ENCODE measurements at places on chromosomes 16 and 17. TPM values are rescaled to one million over a fixed set of nuclear protein-coding genes. Genes with fewer than 3 reads are reported as not detected.

DNA sequence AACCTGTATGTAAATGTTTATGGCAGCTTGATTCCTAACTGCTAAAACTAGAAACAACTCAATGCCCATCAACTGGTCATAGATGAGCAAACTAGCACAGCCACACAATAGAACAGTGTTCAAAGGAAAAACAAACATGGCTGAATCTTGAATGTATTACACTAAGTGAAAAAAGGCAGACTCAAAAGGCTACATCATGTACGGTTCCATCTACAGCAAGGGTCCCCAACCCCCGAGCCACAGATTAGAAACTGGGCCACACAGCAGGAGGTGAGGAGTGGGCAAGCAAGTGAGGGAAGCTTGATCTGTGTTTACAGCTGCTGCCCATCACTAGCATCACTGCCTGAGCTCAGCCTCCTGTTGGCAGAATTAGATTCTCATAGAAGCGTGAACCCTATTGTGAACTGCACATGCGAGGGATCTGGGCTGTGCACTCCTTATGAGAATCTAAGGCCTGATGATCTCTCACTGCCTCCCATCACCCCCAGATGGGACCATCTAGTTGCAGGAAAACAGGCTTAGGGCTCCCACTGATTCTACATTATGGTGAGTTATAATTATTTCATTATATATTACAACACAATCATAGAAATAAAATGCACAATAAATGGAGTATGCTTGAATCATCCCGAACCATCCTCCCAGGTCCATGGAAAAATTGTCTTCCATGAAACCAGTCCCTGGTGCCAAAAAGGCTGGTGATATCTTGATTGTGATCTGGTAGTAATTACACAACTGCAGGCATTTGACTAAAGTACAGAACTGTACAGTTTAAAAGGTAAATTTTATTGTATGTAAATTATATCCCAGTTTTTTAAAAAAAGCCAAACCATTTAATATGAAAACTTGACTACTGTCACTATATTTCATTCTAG is 7.7 kb downstream of the CEP20 start:
- no peak for DNase-seq

TXNL4B gene
- total RNA-seq: 14.2 TPM

TENT4B gene
- 12.4 TPM for total RNA-seq

DNA sequence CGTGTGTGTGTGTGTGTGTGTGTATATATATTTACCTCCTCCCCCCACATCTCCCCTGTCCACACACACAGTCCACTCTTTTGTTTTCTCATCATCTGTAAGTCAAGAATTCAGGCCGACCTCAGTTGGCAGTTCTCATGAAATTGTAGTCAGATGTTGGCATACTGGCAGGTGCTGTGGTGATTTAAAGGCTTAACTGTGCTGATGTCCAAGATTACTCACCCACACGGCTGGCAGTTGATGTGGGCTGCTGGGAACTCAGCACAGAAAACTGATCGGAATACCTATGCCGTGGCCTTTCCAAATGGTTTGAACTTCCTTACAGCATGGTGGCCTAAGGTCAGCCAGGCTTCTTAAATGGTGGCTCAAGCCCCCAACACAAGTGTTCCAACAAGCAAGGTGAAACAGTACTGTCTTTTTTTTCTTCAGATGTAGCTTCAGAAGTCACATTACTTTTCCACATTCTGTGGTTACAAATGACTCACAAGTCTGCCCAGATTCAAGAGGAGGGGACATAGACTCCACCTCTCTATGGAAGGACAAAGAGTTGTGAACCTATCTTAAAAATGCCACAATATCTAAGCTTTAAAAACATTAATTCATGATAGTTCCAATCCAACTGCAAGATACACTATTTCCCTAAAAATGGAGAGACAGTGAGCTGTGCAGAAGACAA is 198.5 kb upstream of the HS3ST4 start:
- DNase-seq: no peak

DNA sequence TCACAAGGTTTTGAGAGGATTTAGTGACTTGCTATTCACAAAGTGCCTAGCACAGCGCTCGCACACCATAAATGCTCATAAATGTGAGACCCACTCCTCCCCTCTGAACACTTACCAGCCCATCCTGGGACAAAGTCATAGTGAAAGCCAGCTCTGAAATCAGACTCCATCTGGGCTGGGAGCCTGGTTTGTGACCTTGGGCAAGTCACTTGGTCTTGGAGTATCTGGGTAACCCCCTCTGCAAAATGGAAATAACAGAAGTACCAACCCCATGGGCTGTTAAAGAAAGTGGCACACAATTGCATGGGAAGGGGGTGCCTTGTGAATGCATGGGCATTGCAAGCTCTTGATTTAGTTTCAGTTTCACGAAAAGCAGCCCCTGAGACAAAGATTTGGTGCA is 104.7 kb upstream of the CDH5 start:
- no peak for DNase-seq

- DNase-seq: no peak
These were observed 19.8 kb upstream of the ANKRD40CL start for GRCh38 chr17:50787106-50787505.

DNA sequence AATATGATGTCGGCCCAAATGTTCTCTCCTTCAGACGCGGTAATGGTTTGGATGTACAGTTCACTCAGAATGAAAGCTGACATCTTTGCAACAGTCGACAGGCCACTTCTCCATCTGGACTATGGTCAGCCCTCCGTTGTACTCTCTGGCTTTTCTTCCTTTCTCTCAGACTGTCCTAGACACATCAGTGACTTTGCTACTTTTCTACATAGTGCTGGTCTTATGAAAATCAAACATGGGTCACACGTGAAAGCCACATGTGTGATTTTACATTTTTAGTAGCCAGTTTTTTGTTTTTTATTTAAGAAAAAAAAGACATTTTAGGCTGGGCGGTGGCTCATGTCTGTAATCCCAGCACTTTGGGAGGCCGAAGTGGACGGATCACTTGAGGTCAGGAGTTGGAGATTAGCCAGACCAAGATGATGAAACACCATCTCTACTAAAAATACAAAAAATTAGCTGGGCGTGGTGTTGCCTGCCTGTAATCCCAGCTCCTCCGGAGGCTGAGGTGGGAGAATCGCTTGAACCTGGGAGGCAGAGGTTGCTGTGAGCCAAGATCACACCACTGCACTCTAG is 644.1 kb downstream of the KCNJ2 start:
- DNase-seq: no peak

OTOP2 gene
- not detected for total RNA-seq

TNFRSF13B gene
- 0.61 TPM for total RNA-seq

COX6A2 gene
- total RNA-seq: not detected

DNA sequence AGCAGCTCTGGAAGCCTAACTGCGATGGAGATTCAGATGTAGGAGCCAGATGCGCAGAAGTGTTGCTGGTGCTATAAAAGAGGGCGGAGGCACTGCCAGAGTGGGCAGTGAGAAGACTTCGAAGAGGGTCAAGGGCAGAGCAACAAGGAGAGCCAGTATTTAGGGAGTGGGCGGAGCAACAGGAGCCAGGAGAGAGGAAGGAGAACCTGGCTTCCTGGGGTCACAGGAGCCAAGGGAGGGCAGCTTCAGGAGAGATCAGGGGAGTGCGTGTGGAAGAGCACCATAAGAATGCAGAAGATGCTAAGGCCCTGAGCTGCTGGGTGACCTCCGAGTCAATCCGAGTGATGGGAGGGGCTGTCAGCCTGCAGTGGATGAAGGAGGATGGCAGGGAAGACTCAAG is 14.4 kb upstream of the MRPS23 start:
- no peak for DNase-seq

CCL2 gene
- 80.8 TPM for total RNA-seq

CLDN6 gene
- 0.92 TPM for total RNA-seq

DNA sequence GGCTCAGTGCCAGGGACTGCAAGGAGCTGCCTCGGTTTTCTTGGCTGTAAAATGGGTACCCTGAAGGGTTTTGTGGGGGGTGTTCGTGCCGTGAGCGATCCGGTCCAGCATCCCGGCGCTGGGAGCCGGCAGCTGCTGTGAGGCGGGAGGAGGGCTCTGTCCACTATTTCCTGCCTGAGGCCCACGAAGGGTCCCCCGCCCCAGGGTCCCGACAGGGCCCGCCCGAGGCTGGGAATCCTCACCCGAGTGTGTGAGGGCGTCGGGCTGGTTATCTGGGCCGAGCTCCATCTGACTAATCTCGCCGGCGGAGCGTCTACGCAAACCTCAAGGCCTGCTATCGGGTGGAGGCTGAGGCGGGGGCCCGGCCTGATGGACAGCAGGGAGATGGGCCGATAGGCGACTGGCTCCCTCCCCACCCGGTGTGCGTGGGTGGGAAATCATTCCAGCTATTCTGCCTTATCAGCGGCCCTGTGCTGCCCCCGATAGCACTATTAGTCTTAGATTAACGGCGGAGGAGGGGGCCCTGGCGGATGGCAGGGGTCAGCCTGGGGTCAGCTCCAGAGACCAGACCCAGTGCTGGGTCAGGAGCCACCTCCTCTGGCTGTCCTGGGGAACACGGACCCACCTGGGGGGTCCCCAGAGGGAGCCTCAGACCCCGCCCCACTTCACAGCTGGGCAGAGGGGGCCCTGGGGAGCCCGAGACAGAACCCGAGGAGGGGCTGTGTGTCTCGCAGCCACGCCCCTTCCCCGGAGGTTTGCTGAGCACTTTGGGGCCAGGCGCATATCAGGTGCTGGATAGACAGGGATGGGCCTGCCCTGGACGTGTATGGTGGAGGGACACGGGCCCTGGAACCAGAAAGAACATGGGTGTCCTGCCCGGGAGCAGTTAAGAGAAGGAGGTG is 44.7 kb downstream of the ZFPM1 start:
- peak; percentile 41 for DNase-seq

- no peak for DNase-seq
These were observed 80.2 kb upstream of the CIBAR2 start for GRCh38 chr16:85192238-85193114.

CCL8 gene
- total RNA-seq: 0.26 TPM

DNA sequence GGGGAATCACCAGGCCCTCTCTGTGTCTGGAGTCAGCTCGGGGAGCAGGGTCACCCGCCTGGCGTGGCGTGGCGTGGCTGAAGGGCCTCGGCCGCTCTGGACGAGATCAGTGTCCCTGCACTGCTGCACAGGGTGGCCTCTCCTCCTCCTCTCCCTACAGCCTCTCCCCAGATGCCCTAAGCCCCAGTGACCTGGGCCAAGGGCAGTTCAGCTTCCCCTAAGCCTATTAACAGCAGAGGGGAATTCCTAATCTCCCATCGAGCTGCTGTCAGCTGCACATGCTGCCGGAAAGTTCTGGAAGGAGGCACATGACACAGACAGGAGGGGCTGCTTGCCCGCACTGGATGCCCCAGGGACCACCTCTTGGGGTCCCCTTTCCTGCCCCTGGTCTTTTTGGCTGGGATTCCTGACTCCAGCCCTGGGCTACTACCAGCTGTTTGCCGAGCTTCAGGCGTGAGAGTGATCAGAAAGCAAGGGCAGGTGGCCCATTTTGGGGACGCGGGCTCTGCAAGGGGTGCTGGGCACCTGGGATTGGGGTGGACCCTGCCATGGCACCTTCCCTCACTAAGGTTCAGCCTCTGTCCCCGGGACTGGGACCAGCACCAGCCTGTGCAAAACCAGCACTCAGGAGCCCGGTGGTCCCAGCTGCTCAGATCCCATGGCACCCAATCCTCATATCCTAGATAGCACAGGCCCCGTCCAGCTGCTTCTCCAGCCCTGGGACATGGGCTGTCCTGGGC is 794 bp downstream of the PDE6G start:
- DNase-seq: no peak

- no peak for DNase-seq
These were observed 31.9 kb downstream of the CDK5R1 start for GRCh38 chr17:32518646-32519227.

- DNase-seq: no peak
These were observed 13.9 kb downstream of the RECQL5 start for GRCh38 chr17:75652934-75653549.

GRCh38 chr16:26442321-26442720 is 624.4 kb upstream of the C16orf82 start:
- no peak for DNase-seq

GRCh38 chr17:6352801-6353560 is 81.9 kb downstream of the AIPL1 start:
- no peak for DNase-seq

DNA sequence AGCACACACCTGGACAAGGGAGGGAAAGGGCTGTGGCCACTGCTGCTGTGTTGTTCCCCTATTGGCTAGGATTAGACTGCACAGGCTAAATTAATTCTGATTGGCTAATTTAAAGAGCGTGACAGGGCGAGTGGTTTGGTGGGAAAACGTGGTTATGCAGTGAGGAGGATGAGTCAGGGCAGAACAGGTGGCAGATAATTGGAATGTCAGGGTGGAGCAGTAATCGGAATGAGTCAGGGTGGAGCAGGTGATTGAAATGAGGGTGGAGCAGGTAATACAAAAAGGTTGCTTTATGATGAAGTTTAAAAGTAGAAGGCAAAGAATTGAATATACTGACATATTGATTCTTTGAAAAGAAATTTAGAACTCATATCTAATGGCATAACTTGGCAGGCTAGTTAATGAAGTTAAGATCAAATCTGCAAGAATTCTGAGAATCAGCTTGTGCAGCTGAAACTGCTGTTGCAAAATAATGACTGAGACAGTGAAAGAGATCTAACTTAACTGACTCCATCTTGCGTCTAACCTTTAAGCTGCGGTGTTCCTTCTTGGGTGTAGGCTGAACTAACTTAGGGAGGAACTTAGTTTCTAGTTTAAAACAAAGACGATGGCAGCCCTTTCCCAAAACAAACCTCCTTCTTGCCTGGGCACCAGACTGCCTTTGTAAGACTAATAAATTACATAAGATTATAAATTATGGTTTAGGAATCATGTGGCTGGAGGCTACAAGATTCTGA is 174.3 kb downstream of the UTP18 start:
- DNase-seq: no peak

GRCh38 chr16:89034971-89035668 is 58.1 kb upstream of the CBFA2T3 start:
- no peak for DNase-seq

EPX gene
- 0.14 TPM for total RNA-seq

DNA sequence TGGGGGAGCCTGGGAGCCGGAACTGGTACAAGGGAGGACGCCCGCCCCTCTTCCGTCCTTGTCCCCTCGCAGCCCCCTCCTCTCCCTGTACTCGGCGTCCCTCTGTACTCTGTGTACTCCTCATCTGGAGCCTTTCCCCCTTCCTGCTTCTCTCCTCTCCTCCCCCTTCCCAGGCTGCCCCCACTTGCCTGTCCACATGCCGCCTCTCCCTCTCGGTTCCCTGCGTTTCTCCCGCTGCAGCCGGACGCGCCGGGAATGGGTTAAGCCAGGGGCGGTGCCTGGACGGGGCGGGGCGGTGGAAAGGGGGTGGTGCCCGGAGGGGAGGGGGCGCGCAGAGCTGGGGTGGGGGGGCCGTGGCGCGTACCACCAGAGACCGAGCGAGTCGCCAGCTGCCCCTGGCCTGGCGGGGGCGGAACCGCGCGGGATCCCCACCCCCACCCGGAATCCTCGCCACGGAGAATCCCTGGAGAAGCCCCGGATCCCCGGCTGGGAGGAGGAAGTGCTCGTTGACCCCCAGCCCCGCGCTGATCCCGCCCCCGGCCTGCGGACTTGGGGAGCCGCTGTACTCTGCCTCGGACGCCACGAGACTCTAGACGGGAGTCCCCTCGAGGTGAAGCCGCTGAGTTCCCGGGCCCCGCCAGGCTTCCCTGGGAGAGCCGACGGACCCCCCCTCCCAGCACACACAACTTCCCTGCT is 22.6 kb downstream of the GJD3 start:
- peak; percentile 84 for DNase-seq
